ENCODE measurements at places on chromosomes 11 and 22.

DNA sequence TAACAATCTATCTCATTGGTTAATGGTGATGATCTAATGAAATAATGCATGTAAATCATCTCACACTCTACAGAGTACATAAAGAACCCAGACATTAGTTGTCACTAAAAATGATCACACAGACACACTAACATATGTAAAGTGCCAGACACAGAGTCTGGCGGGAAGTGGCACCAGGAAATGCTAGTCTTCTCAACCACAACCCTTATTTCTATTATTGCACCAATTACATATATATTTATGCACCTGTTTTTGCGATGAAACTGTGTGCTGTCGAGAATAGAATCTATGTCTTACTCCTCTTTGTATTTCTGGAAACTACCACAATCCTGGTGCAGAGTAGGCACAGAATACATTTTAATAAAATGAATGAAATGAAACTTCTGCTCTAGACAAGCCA lies 25.9 kb upstream of the POU2AF3 start:
- DNase-seq, result no peak

GRCh38 chr11:100890789-100891188 lies 203.7 kb downstream of the ARHGAP42 start:
- DNase-seq, result no peak

DNA sequence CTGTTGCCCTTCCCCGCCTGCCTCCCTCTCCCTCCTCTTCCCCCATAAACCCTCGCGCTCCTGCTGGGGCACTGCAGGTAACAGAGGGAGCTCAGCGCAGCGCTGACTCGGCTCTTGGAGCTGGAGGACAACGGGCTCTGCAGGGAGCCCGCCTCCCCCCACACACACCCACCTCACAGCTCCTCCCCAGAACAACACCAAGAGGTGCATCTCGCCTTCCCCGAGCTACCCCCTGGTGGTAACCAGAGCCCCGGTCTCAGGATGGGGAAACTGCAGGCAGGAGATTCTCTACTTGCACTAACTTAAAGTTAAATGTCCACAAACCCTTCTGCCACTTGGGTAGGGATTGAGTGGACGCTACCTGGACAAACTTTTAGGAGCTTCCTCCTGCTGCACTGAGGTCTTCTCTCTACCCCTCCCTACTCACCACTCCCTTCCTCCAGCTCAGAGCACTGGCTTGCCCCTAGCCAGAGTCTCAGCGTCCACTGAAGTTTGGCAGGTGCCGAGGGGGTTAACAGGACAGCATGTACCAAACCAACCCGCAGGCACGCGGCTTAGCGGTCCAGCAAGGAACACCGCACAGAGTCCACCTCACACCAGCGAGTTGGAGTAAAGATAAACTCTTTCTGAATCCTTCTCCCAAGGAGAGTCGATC lies 4.0 kb upstream of the SCN4B start:
- no peak for DNase-seq

DNA sequence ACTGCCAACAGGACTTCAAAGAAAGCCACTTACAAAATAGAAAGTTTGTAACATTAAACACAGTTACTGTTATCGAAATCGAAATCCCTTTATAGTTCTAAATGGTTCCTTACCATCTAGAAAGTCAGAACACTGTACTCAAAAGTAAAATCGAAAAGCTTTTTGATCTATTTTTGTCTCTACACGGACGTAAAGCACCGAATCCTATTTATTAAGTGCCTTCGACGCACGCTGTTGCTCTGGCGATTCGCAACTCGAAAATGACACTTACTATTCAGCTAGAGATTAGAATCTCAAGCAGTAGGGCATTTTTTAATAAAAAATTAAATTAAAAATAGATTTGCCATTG lies 78.3 kb downstream of the LARGE1 start:
- no peak for DNase-seq

DNA sequence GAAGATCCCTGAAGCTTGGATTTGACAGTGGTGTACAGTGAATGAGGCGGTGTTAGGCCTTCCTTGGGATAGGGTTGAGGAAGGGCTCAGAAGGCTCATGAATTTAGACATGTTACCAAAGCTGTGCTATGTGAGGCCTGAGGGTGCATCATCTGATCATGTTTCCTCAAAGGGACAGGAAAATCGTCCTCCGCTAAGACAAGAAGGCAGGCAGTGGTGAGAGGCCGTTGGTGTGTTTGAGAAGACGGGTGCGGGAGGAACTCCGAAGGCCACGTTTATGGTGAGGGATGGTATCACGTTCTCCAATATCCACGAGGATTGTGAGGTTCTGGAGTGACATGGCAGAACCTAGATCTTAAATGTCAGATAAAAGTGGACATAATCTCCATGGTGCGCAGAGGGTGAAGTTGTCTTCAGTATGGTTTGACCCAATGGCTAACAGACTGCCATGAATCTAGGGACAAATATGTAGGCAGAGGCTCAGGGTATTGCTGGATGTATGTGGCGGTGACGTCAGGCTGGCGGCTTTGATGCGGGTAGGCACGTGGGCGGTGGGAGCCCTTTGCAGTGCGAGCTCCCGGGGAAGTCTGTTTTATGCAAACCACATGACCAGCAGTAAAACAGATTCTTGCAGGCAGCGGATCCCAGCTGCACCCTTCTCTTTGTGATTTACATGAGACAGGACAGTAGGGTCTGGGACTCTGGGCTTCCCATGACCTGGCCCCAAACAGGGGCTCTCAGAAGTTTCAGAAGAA lies 242.3 kb upstream of the B3GAT1 start:
- DNase-seq, result no peak

DNA sequence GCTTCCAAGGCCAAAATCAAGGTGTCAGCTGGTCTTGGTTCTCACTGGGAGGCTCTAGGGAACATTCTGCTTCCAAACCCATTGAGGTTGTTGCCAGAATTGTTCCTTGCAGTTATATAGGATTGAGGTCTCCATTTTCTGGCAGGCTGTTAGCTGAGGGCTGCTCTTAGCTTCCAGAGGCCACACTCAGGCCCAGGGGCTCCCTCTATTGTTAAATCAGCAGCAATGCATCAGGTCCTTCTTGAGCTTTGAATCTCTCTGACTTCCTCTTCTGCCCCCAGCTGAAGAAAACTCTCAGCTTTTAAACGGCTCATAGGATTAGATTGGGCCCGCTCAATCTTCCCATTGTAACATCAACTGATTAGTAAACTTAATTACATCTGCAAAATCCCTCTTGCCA lies 39.3 kb upstream of the BSX start:
- DNase-seq, result no peak

DNA sequence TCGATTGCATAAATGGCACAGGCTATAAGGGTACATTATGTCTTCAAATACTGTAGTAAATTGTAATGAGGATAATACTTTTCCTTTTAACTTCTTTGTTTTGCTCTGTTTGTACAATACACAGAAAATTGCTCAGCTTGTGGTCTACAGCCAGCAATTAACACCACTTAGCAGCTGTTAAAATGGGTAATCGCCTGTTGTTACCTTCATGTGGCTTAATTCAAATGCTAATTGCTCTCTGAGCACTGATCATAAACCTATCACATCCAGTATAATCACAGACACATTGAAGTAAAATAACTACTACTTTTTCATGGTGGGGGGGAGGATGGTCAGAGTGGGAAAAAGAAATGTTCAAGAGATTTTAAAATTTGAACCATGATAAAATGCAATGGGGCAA lies 1164.1 kb upstream of the CNTN5 start:
- no peak for DNase-seq

GRCh38 chr11:122758339-122758738 lies 80.0 kb upstream of the CRTAM start:
- no peak for DNase-seq

- no peak for DNase-seq
Observed at GRCh38 chr22:30871391-30872284, 96.9 kb downstream of the MORC2 start.

DNA sequence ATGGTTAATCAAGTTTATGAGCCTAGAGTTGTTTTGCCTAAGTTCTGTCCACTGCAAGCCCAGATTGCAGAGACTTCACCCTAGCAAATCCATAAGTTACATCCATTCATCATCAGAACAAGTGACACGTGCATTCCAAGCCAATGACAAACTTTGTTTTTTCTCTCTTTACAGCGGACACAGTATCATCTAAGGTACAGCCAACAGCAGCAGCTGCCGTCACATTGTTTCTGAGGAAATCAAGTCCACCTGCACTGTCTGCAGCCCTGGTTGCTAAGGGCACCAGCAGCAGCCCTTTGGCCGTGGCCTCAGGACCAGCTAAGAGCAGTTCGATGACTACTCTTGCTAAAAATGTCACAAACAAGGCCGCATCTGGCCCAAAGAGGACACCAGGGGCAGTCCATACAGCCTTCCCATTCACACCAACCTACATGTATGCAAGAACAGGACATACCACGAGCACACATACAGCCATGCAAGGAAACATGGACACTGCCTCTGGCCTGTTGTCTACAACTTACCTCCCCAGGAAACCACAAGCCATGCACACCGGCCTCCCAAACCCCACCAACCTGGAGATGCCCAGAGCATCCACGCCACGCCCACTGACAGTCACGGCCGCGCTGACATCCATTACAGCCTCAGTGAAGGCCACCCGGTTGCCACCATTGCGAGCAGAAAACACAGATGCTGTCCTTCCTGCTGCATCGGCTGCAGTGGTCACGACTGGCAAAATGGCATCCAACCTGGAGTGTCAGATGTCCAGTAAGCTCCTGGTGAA lies 155.8 kb downstream of the C11orf91 start:
- DNase-seq, result no peak

DNA sequence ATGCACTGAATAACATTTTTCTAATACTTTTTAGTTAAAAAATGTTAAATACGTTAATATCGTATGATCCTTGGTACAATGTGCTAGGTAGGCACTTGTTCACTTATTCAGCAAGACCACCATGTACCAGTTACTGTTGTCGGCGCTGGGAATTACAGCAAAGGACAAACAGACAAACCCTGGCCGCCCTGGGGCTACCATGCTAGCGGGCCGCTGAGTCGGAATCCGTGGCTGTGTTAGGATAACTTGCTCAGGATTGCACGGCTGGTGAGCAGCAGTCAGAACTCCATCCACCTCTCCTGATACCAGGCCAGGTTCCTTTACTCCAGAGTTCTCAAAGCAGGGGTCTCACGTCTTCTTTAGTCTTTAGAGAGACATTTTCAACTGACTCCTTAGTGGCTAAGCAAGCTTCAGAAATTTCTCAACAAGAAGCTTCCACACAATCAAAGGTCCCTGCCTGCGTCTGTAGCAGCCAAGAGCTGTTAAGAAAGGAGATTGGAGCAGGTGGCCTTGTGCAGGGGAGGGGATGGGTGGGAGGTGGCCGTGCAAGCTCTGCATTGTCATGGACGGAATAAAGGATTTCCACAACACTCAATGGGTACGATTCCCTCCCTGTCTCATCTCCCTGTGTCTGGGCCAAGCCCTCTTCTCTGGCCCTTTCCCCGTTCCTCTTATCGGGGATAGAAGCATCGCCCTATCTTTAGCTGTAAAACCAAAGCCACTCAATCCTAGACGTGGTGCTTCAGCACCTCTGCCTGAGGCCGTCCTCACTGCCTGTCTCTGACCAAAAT lies 39.8 kb upstream of the NNMT start:
- no peak for DNase-seq

- no peak for DNase-seq
Observed at GRCh38 chr11:121894581-121894980, 221.4 kb downstream of the BLID start.

- DNase-seq, result peak; percentile 69
Observed at GRCh38 chr11:74004759-74005615, 3.9 kb downstream of the UCP3 start.

DNA sequence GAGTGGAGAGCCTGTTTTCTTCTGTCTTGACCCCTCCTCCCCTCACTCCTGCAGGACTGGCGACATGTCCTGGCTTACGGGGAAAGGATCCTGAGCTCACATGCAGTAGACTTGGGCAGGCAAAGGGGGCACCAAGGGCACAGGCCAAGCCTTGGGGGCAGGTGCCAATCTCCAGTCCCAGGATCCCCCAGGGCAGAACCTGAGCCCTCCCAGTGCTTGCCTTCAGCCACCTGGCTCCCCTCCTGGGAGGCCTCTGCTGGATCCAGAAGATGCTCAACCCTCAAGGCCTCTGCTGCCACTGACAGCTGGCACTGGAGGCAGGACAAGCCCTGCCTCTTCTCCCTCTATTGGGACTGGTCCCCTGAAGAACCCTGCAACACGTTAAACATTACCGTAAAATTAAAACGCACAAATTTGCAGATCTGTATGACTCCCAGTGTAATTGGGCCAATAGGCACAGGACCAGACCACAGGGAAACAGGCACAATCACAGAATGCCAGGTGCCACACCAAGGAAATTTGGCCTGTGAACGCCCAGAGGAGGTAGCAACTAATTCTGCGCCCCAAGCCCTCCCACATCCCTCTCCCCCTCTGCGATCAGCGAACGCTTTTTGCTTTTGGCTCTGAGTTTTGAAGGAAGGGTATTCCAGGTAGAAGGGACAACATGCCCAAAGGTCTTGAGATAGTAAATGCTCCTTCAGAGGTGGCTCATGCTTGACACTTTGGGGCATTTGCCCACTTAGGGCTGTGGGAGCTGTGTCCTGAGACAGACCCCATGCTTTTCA lies 967 bp upstream of the LZTR1 start:
- no peak for DNase-seq
